ENCODE measurements at places on chromosomes 2 and 18.

DNA sequence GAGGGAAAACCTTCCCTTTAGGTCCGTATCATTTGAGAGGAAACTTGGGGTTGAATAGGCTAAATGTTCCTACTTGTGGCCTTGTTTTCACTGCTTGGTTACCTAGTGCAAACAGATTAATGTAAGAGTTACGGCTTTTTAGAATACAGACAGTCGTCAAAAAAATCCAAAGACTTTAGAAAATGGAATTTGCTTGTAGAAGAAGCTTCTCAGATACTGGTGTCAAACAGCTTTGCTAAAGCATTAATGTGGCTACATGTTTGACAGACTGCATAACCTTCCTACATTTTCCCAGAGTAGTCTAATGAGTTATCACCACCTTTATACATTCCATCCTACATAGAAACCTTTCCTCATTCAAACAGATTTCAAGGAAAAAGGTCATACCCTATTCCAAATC is 114.6 kb downstream of the FMNL2 start:
- DNase-seq = no peak

DNA sequence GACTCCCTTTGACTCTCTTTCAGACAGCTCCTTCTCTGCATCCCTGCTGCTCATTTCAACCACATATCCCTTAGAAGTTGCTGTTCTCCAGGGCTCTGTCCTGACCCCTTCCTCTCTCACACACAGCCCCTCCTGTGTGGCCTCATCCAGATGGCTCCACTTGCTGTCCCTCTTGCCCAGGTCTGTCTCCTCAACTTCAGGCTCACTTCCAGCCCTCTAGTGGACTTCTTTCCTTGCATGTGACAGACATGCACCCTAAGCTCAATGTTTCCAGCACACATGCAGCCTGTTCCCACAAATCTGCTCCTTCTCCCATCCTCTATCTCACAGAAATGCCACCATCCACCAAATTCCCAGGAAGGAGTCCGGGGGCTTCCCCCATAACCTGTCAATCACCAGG is 9.0 kb upstream of the MRPL19 start:
- DNase-seq = no peak

- DNase-seq = no peak
Measured at GRCh38 chr18:22183698-22184170, 14.3 kb downstream of the GATA6 start.

DNA sequence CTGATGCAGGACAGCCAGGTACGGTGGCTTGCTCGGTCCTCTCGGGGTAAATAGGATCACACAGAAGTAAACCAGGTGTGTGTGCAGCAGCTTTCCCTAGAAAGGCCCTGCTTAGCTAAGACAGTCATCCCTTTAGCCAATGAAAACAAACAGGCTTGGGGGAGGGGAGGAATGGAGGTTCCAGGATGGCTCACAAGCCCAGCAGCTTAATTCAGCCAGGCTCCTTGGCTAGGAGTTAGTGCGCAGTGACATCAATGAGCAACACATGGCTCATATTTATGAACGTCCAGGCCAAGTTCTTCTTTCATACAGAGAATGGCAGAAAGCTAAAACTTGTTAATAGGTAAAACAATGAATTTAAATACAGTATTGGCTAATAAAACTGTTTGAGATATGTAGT is 10.2 kb downstream of the IAH1 start:
- no peak for DNase-seq

DNA sequence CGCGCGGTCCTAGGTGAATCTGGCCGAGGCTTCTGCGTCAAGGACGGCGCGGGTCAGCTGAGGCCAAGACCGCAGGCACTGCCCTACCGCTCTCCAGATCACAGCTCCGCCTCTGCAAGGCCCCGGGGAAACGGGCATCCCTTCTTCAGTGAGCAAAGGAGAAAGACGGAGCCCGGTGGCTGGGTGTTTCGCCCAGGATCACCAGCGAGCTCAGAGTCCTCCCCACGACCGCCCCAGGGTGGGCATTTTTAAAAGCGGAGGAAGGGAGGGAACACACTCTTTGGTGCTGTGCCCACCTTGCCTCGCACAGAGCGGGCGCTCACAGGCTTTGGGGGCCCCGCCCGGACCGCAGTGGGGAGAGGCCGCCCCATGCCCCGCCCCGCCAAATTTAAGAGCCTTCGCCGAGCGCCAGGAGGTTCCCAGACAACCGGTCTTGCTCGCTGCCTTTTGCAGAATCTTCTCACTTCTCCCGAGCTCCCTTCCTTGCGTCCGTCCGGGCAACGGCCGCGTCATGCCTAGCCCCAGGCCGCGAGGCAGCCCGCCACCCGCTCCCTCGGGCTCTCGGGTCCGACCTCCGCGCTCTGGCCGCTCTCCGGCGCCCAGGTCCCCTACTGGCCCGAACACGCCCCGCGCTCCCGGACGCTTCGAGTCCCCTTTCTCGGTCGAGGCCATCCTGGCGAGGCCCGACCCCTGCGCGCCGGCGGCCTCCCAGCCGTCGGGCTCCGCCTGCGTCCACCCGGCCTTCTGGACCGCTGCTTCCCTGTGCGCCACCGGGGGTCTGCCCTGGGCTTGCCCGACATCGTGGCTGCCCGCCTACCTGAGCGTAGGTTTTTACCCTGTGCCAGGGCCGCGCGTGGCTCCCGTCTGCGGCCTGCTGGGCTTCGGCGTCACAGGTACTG is at the start of gene NOTO:
Gene NOTO, plus strand, starts transcription at position 419 of the 899 bp plus-strand sequence. Its CDS starts 93 bp downstream, at position 512.
- no peak for DNase-seq

DNA sequence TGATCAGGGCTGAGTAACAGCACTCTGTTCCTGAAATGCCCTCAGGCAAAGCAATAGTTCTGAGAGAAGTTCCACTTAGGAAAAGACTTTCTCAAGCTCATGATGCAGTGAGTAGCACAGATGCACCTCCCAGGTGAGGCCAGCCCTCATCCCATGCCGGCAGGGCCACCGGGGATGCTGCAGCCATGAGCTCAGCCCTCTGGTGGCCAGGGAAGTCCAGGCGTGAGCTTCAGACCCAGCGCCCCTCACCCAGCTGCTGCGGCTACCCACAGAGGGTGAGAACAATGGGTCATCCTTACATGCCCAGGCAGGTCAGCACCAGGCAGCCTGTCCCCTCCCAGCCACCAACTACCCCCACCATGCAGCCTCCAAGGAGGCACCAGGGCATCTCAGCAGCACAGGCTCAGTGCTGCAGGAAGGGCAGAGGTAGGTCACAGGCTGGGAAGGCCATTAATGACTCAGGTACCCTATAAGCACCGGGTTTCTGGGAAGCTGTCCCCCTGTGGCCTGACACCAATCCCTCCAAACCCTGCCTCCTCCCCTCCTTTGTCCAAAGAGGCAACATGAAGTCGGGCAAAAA is 50.6 kb downstream of the TTC32 start:
- no peak for DNase-seq

DNA sequence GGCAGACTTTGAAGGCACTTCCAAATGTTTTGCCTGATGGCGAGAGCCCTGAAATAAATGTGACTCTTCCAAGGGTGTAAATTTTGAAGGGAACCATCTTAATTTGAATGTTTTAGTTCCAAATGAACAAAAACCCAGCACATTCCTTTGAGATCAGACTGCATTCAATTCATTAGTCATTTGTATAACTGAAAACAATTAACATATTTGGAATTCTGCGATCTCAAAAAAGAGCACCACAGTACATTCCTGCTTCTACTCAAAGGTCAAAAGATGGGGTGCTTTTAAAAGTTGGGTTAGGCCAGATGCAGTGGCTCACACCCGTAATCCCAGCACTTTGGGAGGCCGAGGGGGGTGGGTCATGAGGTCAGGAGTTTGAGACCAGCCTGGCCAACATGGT is 38.2 kb upstream of the CHRNA1 start:
- DNase-seq = no peak

DNA sequence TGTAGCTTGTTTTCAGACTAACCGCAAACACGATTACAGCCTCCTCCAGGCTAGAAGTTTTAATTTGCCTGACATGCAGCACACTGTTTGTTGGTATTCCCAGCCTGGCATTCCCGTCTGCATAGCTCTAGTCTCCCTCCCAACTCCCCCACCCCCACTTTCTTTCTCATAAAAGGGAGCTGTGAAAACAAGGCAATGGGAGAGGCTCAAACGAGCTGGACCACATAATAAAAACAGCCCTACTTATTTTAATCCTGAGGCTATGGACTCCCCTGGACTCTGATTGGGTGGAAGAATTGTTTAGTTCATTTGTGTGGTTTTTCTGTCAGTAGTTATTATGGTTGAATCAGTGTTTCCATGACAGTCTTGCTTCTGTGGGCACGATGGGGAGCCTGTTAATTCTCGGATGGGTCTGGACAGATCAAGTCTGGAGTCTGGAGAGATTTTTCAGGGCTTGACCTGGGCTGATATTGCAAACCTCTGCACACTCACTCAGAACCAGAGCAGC is 1.2 kb downstream of the STON1 start:
- no peak for DNase-seq

GRCh38 chr18:40832362-40832761 is 1122.7 kb upstream of the PIK3C3 start:
- no peak for DNase-seq

- DNase-seq = no peak
Measured at GRCh38 chr2:6535572-6535971, 330.1 kb downstream of the CMPK2 start.

- no peak for DNase-seq
Measured at GRCh38 chr18:39166776-39167175, 1601.2 kb upstream of the CELF4 start.

- no peak for DNase-seq
Measured at GRCh38 chr2:178899656-178900055, 92.4 kb upstream of the TTN start.

- DNase-seq = no peak
Measured at GRCh38 chr2:22901471-22902179, 483.4 kb upstream of the KLHL29 start.

DNA sequence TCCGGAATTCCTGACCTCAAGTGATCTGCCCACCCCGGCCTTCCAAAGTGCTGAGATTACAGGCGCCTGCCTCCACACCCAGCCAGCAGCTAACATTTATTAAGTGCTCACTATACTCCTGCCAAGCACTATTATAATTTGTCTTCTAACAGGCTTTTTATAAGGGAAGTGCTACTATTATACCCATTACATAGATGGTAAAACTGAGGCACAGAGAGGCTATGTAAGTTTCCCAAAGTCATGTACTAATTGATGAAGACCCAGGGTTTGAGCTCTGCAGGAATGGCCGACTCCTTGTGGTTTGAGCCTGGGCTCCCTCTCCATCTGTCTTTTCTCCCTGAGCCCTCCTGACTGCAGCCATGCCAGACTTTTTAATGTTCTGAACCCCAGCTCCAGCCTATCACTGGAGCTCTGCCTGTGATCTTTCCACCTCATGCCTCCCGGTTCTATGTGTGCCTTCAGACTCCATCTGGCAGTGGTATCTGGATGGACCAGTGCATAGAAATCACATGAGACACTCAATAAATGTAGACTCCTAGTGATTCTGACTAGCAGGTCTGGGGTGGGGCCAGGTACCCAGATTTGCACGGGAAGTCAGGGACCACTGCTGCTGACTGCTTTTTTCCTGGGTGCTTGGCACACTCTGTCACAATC is 197.1 kb downstream of the NEDD4L start:
- no peak for DNase-seq
